Urothelium cell line (cell line): ENCODE measurements at places on chromosomes 16 and 17.

- peak; percentile 62 for DNase-seq
Observed at GRCh38 chr17:16363749-16364536, 10.7 kb upstream of the CENPV start.

DNA sequence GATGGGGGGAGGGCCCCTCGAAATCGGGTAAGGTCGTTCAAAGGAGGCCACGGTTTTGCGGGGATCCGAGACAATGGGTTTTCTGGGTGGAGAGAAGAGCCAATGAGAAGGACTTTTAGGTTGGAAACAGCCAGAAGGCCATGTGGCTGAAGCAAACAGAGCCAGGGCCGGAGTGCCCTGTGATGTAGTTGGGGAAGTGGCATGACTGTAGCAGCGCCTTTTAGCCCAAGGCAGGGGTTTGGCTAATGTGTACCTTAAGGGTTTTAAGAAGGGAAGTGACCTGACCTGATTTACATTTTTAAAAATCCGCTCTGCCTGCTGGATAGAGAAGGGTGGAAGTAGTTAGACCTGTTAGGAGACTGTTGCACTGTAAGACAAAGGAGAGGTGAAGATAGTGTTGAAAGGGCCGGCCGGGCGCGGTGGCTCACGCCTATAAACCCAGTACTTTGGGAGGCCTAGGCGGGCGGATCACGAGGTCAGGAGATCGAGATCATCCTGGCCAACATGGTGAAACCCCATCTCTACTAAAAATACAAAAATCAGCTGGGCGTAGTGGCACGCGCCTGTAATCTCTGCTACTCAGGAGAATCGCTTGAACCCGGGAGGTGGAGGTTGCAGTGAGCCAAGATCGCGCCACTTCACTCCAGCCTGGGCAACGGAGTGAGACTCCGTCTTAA lies 1.0 kb downstream of the LYRM1 start:
- DNase-seq = no peak

DNA sequence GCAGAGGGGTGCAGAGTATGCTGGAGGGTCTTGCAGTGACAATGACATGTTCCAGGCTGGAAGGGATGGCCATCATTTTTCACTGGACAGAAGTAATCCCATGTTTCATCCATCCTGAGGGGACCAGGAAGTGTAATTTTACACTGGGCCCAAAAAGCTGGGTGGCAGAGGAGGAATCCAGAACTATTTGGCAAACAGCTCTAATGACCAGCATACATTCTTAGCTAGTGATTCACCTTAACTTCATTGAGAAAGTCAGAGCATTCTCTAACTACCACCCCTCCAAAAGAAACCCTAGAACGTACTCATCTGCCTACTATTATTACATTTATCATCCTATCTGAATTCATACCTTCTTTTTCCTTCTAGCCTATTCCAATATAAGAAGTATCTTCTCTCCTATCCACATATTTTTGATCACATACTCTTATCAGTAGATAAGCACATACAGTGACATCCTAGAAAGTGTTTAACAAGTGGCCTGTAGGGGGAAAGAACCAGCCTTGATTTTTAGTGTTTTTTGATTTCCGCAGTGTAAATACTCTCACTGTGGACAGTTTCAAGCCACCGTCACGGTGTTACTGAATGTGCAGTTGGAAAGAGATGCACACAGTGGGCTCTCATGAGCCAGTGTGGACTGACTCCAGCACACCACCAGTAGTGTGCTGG lies 118.1 kb downstream of the FTO start:
- DNase-seq = peak; percentile 61

GRCh38 chr16:85402910-85403692 lies 210.0 kb upstream of the GSE1 start:
- peak; percentile 75 for DNase-seq

DNA sequence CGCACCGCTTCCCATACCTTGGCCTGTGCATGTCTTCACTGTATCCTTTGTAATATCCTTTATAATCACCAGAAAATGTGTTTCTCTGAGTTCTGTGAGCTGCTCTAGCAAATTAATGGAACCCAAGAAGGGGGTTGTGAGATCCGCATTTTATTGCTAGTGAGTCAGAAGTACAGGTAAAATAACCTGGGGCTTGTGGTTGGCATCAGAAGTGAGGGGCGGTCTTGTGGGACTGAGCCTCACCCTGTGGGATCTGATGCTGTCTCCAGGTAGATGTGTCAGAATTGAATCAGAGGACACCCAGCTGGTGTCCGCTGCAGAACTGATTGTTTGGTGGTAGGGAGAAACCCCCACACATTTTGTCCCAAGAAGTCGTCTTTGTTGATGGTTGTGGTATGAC lies 382.4 kb downstream of the SNX29 start:
- no peak for DNase-seq

DNA sequence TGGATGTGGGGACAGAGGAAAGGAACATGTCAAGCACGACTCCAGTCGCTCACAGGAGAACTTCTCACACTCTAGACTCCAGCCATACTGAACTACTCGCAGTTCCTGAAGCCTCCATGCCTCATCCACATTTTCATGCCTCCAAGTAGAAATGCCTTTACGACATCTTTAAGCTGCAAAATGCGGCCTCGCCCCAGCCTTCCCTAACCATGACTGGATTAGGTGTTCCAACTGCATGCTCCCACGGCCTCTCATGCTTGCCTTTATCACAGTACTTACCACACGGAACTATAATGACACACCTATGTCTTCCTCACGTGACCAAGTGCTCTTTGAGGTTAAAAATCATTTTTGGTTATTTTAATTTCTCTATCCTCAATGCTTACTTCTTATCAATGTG lies 23.9 kb downstream of the SMG6 start:
- DNase-seq = no peak

- DNase-seq = peak; percentile 82
Observed at GRCh38 chr16:85523602-85524364, 89.3 kb upstream of the GSE1 start.

GRCh38 chr16:12489357-12489990 lies 314.2 kb downstream of the CPPED1 start:
- no peak for DNase-seq

DNA sequence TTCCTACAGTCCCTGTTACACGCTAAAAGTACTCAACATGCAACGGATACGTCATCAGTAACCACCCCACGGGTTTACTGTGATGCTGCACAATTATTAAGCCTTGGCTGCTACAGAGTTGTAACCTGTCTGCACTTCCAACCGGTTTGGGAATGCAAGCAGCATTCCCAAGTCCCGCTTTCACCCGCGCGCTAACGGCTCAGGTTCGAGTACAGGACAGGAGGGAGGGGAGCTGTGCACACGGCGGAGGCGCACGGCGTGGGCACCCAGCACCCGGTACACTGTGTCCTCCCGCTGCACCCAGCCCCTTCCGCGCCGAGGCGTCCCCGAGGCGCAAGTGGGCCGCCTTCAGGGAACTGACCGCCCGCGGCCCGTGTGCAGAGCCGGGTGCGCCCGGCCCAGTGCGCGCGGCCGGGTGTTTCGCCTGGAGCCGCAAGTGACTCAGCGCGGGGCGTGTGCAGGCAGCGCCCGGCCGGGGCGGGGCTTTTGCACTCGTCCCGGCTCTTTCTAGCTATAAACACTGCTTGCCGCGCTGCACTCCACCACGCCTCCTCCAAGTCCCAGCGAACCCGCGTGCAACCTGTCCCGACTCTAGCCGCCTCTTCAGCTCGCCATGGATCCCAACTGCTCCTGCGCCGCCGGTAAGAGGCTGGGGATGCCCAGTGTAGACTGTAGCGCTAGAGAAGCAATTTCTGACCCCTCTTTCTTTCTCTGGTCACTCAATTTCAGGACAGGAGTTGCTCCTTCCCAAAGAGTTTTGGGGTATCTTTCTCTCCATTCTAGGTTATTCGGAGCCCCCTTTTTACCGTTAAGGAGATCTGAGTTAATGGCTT lies at the start of gene MT2A:
MT2A (plus strand) TSS at position 542 of the 833 bp plus-strand sequence; CDS start at position 614, 72 bp downstream.
- DNase-seq = peak; percentile 96

DNA sequence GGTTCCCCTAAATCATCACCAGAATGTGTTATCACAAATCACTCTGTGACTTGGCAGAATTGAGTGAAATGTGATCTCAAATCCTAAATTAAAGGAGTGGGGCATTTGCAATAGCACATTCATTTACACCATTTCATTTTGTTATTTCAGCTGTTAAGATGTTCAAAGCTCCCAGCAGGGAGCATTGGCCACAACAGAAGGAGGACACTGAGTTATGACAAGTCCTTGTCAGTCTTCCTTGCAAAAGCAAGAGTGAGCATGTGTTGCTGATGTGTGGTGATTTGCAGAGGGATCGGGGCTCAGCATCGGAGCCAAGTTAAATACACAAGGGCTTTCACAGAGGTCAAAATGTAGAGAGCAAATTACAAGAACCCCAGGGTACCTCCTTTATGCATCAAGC lies 372.2 kb upstream of the CDH5 start:
- no peak for DNase-seq

- no peak for DNase-seq
Observed at GRCh38 chr16:56143666-56144065, 47.6 kb upstream of the GNAO1 start.

DNA sequence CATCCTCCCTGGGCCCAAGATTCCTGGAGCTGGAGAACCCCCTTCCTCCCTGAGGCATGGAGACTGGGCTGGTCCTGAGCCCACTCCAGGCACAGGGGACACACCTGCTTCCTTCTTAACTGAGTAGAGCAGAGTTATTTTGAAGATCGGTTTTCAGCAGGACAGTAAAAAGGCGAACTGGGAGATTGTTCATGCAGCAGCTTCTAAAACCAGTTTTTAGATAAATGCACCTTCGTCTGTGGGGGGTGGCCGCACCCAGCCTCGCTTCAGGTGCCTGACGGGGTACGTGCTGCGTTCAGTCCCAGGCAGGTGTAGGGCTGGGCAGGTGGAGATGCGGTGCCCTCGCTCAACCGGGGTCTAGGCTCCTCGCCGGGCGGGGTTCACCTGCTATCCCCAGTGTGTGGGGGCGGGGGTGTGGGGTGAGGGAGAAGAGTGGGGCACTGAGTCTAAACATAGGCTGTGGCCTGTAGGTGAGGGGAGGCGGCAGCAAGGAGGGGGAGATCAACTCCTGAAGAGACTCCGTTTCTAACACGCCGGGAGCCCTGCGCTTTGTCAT lies 69.5 kb downstream of the JPH3 start:
- no peak for DNase-seq

DNA sequence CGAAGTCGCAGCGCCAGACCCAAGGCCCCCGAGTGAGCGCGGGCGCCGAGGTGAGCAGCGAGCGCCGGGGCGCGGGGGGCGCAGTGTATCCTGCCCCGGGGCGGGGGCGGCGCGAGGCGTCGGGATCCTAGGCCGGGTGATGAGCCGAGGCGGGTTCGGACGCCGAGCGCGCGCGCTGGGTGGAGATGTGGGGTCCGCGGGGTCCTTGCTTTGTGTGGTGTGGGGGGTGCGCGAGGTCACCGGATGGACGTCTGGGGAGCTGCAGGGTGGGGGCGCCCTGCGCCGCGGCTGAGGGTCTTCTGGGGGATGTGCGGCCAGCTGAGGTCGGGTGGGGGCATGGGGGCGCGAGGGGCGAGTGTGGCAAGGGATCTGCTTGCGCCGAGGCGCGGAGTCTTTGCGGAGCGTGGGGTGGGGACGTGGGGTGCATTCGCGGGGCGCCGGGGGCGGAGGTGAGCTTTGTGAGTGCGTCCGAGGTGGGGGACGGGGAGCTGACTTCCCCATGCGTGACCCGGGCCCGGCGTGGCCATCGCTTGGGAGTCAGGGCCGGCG lies 560 bp downstream of the RAI1 start:
- DNase-seq = peak; percentile 50

DNA sequence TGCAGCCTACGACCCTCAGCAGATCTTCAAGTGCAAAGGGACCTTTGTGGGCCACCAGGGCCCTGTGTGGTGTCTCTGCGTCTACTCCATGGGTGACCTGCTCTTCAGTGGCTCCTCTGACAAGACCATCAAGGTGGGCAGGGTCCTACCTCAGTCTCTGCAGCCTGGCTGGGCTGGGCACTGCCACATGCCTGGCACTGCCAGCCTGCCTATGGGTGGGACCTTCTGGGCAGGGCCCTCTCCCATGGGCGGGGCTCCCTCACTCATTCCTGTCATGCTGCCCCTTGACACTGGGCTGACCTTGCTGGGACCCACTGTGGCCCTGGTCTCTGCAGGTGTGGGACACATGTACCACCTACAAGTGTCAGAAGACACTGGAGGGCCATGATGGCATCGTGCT lies 18.3 kb downstream of the TRAF7 start:
- DNase-seq = no peak

DNA sequence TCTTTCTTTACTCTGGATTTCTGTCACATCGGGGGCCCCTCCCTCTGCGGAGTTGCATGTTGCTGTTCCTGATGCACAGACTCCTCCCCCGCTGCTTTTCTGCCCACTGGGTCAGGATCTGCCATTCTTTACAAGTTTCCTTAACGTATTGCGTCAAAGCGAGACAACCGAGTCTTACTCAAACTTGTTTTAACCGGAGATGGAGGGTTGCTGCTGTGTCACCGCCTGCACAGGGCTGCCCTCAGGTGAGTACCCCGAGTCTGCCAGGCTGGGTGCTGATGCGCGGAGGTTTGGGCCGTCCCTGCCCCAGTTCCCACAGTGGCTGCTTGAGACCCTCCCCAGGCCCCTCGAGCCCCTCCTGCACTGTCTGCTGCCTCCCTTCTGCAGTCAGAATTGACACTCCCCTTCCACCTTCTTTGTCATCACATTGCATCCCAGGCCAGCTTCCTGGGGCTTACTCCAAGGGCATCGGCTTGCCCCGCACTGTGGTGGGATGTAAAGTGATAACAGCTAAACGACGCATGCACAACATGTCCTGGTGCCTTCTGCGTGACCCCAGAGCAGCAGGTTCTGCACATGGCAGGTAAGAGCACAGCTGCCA lies 19.3 kb downstream of the CARHSP1 start:
- no peak for DNase-seq

GRCh38 chr17:14737984-14738651 lies 437.2 kb downstream of the HS3ST3B1 start:
- peak; percentile 82 for DNase-seq

DNA sequence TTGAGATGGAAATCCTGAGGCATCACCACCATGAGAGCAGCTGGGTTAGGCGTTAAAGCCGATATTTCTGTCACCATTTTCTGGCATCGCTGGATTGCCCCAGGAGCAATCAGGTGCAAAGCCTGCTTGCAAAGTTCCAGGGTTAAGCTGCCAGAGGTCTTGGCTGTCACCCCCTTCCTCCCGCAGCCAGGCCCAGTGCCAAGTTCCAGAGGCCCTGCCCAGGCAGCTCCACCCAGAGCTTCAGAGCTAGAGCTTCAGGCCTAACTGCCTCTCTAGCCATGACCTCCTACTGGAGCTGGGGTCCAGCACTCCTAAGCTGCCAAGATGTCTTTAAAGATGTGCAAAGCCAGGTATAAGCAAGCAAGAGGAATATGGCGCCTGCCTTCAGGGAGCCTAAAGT lies 8.8 kb upstream of the TMEM238L start:
- DNase-seq = no peak

- no peak for DNase-seq
Observed at GRCh38 chr17:50375858-50376538, 3.0 kb downstream of the EME1 start.

DNA sequence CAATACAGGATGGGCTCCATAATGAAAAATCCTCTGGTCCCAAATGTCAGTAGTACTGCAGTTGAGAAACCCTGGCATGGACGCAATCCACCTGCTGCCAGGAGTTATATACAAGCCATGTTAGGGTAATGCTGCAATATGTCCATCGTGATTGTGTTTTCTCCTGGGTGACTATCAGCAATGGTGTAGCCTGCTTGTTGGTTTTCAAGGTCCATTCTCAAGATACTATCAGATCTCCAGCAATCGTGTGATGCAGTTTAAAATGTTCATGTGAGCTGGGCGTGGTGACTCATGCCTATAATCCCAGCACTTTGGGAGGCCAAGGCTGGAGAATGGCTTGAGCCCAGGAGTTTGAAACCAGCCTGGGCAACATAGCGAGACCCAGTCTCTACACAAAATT lies 24.0 kb downstream of the ABCC1 start:
- DNase-seq = no peak
